ENCODE measurements at places on chromosomes 13 and 19. TPM values are rescaled to one million over a fixed set of nuclear protein-coding genes. Genes with fewer than 3 reads are reported as not detected.

CGB3 gene
- not detected for total RNA-seq

LATS2 gene
- total RNA-seq: 19.0 TPM

TNNT1 gene
- 9.0 TPM for total RNA-seq

PROZ gene
- not detected for total RNA-seq

PBX4 gene
- 1.1 TPM for total RNA-seq

ATP1A3 gene
- not detected for total RNA-seq

TNFRSF19 gene
- total RNA-seq: 110 TPM

CYTH2 gene
- total RNA-seq: 29.6 TPM

CD320 gene
- total RNA-seq: 47.0 TPM

CALR3 gene
- total RNA-seq: not detected
